ENCODE measurements at places on chromosomes 5 and 9.

GRCh38 chr5:35151146-35151920 lies 79.0 kb downstream of the PRLR start:
- DNase-seq: no peak

DNA sequence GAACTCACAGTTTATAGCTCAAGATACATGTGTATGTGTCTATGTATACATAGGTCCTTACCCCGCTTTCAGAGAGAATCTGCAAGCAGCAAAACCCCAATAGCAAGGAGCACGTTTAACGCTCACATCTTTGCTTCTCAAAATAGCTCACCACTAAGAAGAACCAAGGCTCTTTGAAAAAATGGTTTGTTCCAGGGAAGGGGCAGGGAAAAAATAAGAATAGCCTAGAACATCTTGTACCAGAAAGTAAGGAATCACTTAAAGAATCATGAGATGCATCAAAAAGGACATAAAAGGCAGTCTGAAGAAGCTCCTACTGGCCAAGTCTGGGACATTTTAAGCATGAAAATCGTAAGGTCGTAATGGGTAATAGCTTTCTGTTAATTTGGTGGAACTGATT lies 196.4 kb downstream of the FSTL4 start:
- no peak for DNase-seq

GRCh38 chr5:73701566-73701965 lies 75.6 kb downstream of the ARHGEF28 start:
- no peak for DNase-seq

DNA sequence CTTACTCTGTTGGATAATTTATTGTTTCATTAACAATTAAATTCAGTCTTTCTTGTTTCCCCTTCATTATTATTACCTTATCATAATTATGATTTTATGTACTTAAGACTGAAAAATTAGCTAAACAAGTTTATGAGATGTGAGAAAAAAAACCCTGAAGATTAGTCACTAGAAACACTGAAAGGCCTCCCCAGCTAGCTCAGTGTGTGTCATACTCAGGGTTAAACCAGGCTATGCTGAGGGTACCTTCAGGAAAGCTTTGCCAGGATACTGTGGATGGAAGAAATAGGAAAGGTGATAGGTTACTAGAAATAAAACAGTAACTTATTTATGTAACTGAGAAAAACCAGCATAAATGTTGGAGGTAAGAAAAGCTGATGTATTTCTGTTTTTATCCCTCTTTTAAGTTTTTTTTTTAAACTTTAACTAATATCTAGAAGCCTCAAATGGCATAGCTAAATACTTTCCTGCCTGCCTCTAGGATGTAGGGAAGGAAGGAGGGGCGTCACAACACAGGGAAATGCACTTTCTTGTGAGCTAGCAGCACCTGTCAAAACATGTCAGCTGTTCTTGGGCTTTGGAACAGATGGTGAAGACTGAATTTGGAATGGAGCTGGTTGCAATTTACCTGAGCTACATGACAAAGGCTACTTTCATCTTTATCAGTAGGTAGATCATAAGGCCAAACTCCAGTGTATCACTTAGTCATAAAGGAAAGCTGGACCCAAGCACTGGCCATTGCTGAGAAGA lies 24.2 kb downstream of the NMRK1 start:
- DNase-seq: no peak

DNA sequence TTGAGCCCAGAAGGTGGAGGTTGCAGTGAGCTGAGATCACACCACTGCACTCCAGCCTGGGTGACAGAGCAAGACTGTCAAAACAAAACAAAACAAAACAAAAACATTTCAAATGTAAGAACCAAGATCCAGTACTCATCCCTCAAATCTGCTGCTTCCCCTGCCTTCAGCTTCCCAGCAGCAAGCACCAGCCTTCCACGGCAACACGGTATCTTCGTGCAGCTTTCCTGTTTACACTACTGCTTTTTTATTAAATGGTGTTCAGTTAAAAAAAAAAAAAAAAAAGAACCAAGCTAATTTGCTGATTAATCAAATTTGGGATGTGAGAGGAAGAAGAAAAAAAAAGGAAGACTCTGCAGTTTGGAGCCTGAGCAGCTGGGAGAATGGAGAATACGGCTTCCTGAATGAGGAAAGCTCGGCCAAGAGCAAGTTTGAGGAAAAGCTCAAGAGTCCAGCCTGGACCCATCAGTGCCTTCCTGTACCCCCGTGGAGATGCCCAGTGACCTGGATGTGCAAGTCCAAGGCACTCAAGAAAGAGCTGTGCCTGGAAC lies 28.0 kb upstream of the SLC2A8 start:
- DNase-seq: no peak

- no peak for DNase-seq
Measured at GRCh38 chr9:6759185-6759977, 1.6 kb downstream of the KDM4C start.

- DNase-seq: no peak
Measured at GRCh38 chr9:7209016-7209715, 451.4 kb downstream of the KDM4C start.

GRCh38 chr5:56817263-56818014 lies 2.1 kb downstream of the MAP3K1 start:
- DNase-seq: no peak

DNA sequence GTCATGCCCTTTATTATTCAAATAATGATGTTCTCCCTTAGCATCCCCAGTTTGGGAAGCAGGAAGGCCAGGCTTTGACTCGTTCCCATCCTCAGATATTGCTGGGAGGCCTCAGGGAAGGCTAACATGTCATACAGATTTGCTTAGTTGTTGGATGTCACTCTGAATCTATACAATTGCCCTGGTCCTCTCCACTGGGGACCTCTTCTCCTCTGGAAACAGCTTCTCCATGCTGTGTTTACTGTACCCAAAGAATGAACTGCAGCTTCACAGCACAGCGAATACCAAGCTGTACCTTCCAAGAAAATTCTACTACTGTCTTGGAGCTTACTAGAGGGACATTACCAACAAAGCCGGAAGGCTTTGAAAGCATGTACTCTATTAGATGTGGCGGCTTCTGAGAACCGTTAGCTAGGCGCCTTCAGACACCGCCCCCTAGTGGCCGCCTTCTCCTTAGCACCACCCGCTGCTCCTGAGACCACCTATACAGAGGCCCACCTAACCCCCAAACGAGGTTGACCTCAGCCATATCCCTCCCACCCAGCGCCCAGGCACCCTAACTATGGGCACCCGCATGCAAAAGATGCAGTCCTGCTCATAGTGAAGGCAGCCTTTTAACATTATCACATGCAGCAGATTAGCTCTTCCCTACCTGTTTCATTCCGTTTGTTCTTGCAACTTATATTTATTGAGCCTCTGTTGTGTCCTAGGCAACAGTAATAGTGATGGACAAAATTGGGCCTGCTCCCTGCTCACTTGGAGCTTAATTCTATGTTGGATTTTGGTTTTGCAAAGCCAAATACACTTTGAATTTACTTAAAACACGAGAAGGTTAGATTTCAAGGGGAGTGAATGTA lies 34.9 kb upstream of the FOXI1 start:
- DNase-seq: no peak

GRCh38 chr5:174843263-174844250 lies 119.2 kb downstream of the MSX2 start:
- DNase-seq: no peak

GRCh38 chr5:123875561-123876275 lies 363.7 kb downstream of the CSNK1G3 start:
- no peak for DNase-seq

GRCh38 chr9:85890962-85891361 lies 50.0 kb upstream of the NAA35 start:
- DNase-seq: no peak

DNA sequence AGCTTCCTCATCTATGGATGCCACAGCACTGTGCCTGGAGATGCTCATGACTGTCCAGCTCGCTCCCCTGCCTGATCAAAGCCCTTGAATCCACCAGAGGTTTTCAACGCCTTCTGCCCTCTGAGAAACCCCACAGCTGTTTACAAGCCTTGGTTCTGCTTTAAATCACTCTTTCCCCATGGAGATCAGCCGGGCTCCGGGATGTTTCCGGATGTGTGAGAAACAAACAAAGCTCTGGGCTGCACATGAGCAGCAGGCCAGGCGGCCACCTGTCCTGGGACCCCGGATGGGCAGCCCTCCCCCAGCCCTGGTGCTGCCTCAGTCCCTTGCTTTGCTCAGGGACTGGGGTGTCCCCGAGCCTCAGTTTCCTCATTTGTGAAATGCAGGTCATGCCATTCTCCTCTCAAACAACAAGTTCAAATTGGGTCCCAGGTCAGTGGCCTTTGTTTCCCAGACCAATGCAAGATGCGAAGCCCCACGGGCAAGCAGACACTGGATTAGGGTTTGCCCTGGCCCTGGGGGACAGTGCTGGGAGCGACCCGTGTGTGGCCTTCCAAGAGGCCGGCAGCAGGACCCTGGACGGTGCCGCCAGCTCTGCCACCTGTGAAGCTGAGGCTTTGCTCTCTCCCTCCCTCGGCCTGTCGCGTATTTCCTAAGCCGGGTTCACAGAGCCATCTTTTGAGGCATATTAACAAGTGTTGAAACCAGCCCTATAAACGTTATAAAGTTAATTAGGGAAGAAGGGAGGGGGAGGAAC lies 42.4 kb upstream of the PHYKPL start:
- no peak for DNase-seq

DNA sequence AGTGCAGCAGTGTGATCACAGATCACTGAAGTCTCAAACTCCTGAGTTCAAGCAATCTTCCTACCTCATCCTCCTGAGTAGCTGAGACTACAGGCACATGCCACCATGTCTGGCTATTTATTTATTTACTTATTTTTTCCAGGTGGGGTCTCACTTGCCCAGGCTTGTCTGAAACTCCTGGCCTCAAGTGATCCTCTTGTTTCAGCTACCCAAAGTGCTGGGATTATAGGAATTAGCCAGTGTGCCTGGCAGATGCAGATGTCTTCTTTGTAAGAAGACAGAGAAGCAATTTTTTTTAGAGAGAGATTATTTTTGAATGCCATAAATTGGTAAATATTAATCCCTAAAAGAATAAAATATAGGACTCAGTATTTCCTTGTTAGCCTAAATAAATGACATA lies 54.3 kb downstream of the CHSY3 start:
- DNase-seq: no peak

GRCh38 chr5:52685566-52685965 lies 102.2 kb upstream of the ITGA1 start:
- DNase-seq: no peak

DNA sequence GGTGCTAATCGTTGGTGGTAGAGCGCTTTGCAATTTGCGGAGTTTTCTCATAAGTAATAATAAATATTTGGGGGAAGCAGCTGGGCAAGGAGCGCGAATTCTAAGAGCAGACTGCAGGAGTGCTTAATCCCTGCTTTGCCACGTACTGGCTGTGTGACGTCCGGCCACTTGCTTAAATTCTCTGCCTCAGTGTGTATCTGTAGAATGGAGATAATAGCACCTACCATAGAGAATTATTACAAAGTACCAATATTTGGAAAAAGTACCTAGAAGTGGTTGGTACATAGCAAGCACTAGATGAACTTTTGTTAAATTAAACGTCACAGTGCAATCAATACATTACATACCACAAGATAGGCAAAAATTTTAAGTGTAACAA lies 598 bp upstream of the TMED7 start:
- DNase-seq: no peak

- no peak for DNase-seq
Measured at GRCh38 chr9:128205296-128205944, 2.2 kb downstream of the DNM1 start.

GRCh38 chr9:133763272-133764183 lies 25.4 kb upstream of the SARDH start:
- no peak for DNase-seq

DNA sequence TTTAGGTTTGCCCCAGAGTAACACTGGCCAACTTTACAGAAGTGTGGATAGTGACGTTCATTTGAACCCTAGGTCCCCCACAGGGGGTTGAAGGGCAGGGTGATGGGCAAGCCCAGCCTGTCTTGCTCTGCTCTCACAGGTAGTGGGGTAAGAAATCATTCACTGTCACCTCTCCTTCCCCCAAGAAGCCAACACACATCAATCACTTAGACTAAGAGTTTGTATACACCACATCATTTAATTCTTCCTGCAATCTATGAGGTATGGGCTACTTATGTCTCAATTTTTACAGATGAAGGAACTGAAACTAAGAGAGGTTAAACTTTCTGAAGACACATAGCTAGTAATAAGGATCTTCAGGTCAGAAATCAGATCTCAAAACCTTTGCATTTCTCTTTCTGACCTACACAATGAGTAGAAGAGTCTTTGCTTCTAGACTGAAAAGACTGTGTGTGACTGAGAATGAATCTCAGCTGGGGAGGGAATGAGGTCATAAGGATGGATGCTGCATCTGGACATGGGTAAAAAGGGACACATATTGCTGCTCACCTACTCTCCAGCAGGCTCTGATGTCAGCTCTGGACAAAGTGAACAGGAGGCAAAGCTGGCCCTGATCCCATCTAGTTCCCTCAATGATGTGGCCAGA lies 81.0 kb upstream of the EQTN start:
- DNase-seq: no peak

DNA sequence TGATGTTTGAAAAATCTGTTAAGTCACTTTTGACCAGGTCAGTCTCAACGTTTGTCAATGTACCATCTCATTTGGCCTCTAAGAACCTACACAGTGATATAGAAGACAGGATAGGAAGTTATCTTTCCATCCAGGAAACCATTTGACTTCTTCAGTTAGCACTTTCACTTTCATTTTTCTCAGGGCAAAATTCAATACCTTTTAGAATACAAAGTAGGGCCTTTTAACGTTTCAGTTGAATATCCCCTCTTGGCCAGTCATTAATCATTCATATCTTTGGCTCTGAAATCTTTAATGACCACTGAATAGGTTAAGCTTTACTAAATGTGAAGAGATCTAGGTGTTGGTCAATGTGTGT lies 101.1 kb upstream of the GNAQ start:
- DNase-seq: no peak

GRCh38 chr5:77321793-77322394 lies 111.4 kb downstream of the PDE8B start:
- DNase-seq: no peak

GRCh38 chr5:64854855-64855254 lies 86.1 kb downstream of the CWC27 start:
- no peak for DNase-seq

DNA sequence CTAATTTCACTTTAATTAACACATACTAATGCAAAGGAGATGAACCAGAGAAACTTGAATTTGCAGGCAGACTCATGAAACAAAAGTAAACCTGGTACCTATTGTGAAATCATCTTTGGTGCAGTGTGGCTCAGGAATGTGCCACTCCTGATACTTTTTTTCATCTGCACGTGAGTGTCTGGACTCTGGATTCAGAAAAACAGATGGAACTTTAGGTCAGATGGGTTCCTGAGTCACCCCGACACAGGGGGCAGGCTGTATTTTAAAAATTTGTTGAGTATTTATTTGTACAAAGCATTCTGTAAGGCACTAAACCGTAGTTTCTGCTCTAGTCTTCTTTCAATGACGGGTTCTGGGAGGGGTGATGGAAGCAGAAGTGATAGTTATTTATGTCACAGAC lies 52.2 kb upstream of the TUT7 start:
- DNase-seq: no peak

DNA sequence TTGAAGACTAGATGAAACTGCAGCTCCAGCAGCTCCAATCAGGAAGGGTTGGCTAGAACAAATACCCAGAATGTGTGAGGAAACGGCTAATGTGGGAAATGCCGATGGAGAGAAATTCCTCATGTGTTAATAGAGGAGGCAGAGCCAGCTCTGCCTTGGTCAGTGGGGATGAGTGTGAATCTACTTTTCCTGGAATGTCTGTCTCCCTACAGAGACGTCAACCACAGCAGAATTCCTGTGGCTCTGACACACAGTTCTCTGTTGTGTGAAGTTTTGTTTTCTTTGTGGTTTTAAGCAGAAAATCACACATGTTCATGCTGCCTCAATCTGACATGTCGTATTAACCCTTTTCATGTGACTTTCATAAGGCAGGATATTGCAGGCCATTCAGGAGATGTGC lies 476.6 kb upstream of the WWC1 start:
- DNase-seq: no peak
